Left cardiac atrium (tissue), 4 donors: ENCODE measurements at places on chromosomes 12 and 14.

DNA sequence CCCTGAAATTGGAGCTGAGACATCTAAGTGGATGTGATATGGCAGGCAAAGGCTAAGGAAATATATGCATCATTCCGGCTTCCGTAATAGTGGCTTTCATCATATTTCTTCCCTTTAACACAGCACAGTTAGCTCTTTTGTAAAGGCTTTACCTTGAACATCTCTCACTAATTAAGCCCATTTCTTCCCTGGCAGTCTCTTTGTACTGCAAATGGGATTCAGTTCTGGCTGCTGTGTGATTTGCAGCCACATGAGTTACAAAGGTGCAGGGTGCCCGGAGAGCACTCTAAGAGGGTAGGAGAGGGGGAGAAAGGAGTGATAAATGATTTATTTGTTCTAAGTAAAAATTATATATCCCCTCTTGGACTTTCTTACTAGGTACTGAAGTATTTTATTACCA, 232.1 kb upstream of the CCDC196 start:
- DNase-seq: no peak

- DNase-seq: peak; percentile 75
Observed at GRCh38 chr12:70609739-70610491, 27.3 kb downstream of the PTPRB start.

DNA sequence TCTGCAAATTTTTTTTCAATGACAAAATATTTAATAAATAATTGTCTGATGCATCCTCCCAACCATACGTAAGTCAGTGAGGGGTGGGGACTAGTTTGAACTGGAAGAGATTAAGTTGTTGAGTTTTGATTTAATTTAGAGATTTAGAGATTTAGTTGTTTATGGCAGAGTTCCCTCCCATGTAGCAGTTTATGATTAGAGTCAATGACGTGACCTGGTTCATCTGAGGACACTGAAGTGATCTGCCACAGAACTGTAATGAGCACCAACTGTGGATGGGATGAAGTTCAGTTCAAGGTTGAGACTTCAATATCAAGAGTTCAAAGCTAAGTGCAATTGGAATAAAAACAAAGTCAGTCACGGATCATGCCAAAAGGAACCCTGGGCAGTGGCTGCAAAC, 609.3 kb downstream of the NOVA1 start:
- DNase-seq: no peak

GRCh38 chr12:101939306-101939705, 61.9 kb downstream of the DRAM1 start:
- DNase-seq: no peak

GRCh38 chr12:6724409-6724797, 557 bp downstream of the COPS7A start:
- DNase-seq: no peak
